ENCODE measurements at places on chromosomes 12 and 14.
A peak's percentile ranks its signal among the peaks of the same experiment; 100 is the strongest.

- no peak for DNase-seq
Observed at GRCh38 chr12:116153113-116153512, 124.4 kb downstream of the MED13L start.

- DNase-seq, result no peak
Observed at GRCh38 chr12:116366456-116366776, 88.9 kb upstream of the MED13L start.

GRCh38 chr12:56261503-56262232, 3.5 kb upstream of the ANKRD52 start:
- DNase-seq, result no peak

- DNase-seq, result no peak
Observed at GRCh38 chr14:26414926-26415325, 182.9 kb downstream of the NOVA1 start.

- no peak for DNase-seq
Observed at GRCh38 chr14:20587489-20588154, at the start of gene RNASE11. TSS of gene RNASE11 (minus strand) at chr14:20588001.

DNA sequence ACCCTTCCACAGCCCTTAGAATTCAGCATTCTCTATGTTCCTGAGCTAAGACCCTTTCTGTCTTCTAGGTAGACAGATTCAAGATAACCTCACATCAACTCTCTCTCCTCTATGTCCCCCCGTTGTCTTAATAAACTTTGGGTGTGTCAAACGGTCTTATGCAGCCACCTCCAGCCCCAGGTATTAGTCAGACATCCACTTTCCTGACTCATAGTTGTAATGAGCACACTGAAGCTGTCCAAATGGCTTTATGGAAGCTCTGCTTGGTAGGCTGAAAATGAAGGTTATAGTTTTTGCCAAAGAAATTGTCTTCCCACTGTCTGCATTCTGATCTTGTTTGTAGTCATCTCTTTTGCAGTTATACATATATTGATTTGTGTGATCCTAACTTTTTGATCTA, 482.0 kb downstream of the RMST start:
- no peak for DNase-seq

DNA sequence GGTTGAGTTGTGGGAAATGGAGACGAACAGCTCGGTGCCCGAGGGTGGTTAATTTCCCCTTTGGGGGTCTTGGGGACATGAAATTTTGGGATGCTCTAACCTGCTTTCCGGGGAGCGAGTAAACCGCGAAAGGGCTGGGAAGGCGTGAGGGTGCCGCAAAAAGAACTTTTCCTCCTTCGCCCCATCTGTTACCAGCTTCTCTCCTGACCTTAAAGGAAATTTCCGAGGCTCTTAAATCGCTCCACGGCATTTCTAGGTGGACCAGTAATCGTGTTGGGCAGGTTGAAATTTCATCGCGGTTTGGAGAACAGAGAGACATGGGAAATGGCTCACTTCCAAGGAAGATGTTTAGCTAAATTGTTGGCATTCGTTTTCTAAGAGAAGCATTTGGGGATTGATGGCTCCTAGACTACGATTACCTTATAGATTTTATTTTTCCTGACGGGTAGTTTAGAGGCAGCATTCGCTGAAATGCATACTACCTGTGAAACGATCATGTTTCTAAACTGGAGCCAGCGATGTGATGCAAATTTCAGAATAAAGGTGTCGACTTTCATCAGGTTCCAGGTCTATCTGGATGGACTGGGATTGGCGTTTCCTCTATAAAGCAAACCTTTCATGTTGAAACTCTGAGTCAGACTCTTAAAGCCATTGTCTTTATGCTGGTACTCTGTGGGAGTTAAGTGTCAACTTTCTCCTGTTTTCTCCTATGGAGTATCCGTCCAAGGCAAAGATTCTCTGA, 414.5 kb downstream of the PCNX1 start:
- DNase-seq, result no peak

- DNase-seq, result peak; percentile 46
Observed at GRCh38 chr12:93773122-93773871, 96.1 kb downstream of the CRADD start.

GRCh38 chr12:58369576-58369975, 428.2 kb downstream of the ATP23 start:
- no peak for DNase-seq

GRCh38 chr12:15225136-15225862, 4.1 kb upstream of the RERG start:
- no peak for DNase-seq

DNA sequence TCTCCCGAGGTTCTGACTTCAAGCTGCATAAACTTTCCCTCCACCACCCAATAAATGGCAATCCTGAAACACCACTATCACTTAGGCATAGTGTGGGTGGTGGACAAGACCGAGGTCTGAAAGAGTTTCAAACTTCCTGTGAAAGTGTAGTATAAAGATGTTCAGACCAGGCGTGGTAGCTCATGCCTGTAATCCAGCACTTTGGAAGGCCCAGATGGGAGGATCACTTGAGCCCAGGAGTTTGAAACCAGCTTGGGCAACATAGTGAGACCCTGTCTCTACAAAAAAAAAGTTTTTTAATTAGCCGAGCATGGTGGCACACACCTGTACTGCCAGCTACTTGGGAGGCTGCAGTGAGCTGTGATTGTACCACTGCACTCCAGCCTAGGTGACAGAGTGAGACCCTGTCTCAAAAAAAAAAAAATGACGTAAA, 61.9 kb downstream of the CCDC92 start:
- no peak for DNase-seq

DNA sequence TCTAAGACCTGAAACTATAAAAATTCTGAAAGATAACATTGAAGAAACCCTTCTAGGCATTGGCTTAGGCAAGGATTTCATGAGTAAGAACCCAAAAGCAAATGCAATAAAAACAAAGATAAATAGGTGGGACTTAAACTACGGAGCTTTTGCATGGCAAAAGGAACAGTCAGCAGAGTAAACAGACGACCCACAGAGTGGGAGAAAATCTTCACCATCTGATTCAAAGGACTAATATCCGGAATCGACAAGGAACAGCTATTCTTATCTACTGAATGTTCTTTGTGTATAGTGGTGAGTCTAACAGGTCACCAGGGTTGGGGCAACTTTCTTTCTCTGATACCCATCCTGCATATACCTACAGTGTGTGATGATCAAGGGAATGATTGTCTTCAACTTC, 198.6 kb downstream of the CCDC91 start:
- DNase-seq, result no peak

GRCh38 chr12:52579468-52580465, 6.1 kb upstream of the KRT74 start:
- no peak for DNase-seq

- no peak for DNase-seq
Observed at GRCh38 chr12:120725151-120725658, 421 bp upstream of the ACADS start.

DNA sequence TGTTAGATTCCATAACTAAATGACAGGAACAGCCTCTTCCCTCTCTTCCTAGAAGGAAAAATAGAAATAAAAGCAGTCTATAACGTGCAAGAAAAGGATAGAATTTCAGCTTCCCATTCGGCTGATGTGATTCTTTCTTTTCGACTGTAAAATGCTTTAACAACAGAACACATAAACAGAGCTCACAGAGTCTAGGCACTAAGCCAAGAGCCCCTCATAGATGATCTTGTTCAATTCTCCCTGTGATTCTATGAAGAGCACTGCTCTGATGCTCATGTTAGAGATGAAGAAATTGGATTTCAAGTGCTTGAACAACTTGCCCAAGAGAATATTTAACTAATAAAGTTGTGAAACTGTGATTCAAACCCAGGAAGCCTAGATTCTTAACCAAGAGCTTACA, 232.7 kb downstream of the RPAP3 start:
- DNase-seq, result no peak

DNA sequence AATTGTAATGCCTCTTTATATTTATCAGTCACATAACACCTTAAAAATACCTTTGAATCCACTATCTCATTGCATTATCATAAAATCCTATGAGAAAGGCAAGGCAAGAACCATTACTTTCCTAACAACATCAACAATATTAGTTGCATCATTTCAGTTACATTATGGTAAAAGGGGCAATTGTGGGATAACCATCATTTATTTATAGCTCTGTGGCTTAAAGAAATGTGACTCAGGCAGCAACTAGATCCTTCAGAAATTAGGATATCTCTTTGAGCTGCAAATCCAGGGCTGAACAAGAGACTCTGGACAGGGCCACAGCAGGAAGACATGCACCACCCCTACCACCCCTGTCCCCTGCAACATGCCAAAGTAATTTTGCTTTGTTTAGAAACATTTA, 36.4 kb downstream of the EPS8 start:
- no peak for DNase-seq

DNA sequence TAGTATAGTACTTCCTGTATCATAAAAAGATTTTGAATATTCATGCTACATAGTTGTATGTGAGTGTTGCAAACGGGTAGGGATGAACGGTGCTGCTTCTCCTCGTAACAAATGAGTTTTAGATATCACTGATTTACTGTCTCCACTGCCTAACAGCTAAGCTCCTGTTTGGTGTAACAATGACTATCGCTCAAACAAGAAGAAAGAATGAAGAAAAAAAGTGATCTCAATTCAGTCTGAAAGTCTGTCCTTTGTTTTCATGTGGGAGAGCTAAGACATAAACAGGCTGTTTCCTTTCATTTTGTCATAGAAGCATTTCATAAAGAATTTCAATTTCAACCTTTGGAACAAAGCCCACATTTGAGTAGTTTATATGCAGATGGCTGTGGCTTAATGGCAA, 26.1 kb upstream of the RTRAF start:
- no peak for DNase-seq

- DNase-seq, result no peak
Observed at GRCh38 chr14:32938719-32939253, at the start of gene NPAS3. TSS of gene NPAS3 (plus strand) at chr14:32938879.

DNA sequence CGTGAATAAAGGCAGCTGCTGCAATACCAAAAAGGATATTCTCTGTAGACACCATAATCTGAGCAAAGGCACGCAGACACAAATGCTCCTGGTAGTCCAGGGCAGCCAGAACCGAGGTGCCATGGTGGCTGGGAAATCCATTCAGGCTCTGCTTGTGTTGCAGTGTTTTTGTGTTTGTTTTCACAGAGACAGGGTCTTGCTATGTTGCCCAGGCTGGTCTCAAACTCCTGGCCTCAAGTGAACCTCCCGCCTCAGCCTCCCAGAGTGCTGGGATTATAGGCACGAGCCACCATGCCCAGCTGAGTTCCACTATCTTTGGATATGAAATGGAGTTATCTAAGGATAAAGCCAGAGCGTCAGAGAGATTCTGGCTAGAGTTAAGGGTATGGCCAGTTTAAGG, 39.8 kb downstream of the DCAF4 start:
- no peak for DNase-seq

- DNase-seq, result no peak
Observed at GRCh38 chr14:85481471-85481870, 48.5 kb upstream of the FLRT2 start.

DNA sequence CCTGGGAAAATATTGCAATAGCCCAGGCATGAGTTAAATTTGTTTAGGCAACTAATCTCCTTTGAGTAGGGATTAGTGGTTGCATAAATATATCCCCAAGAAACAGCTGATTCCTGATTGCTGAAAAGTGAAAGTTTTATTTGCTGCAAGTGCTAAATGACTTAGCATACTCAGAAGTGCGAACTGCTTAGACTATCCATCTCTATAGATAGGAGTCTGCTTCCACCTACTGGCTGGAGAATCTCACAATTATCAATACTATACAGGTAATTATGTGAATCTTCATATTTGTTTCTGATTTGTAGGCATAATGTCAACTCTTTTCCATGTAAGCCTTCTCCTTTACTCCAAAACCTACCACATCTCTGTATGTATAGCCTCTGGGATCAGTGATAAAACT, 12.0 kb upstream of the SLCO1B3 start:
- no peak for DNase-seq

GRCh38 chr14:62179367-62180018, 417.3 kb downstream of the SNAPC1 start:
- DNase-seq, result no peak

DNA sequence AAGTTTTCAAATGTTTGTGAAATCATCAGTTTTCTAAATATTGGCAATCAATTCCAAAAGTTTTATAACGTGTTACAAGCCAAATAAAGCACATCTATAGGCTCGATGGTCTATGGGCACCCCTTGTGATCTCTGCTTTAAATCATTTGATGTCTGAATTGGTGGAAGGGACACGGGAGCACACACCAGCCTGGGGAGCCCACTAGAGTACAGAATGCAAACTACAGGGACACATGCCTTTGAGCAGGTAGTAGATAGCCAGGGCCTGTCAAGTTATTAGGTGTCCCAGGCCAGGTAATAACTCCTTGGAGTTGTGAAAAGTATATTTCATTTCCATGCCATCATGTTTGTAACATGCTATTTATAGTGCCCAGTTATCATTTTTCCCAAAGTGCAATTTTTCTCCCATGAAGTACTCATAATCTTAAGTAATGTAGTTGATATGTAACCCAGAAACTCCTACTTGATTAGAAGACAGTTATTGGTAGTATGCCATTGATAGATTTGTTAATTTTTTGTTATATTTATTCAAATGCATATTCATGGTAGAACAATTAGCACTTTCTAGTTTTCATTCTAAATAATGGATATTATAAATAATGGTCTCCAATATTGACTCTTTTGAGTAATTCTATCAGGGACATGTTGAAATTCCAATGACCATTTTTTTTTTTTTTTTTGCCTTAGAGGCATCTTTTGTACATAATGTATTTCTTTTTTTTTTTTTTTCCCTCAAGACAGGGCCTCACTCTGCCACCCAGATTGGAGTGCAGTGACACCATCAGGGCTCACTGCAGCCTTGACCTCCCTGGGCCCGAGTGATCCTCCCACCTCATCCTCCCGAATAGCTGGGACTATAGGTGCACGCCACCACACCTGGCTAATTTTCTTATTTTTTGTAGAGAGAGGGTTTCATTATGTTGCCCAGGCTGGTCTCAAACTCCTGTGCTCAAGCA, 96.9 kb upstream of the FGD4 start:
- DNase-seq, result peak; percentile 2

- DNase-seq, result no peak
Observed at GRCh38 chr14:67643713-67644112, 24.0 kb downstream of the ARG2 start.

GRCh38 chr14:63673886-63674497, 32.3 kb upstream of the WDR89 start:
- DNase-seq, result no peak

GRCh38 chr14:99986396-99986795, 78.8 kb upstream of the EVL start:
- DNase-seq, result no peak

DNA sequence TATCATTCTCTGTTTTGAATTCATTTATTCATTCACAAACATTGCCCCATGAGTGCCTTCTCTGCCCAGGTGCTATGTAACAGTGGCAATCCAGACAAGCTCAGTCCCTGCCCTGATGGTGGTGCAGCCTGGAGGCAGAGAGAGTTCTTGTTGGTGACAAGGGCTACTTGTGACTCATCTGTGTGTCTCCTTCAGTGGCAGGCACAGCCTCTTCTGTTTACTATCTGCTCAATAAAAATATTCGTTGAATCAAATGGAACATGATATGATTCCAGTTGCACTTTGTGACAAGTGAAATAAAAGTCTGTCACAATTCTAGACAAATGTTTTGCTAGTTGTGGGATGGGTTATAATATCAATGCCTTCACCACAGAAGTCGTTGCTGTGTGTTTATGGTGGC, 20.6 kb upstream of the CPM start:
- DNase-seq, result no peak
